ENCODE measurements at places on chromosomes 13 and 19.

GRCh38 chr13:20877902-20878301 is 24.6 kb downstream of the XPO4 start:
- no peak for DNase-seq
- H3K4me1 ChIP-seq, result peaks cover 13% of the 10 kb centered on the region
- no peak overlapping the region for H3K4me3 ChIP-seq
- no peaks in the 10 kb centered on the region for H3K27me3 ChIP-seq
- H3K27ac ChIP-seq, result no peak overlapping the region

DNA sequence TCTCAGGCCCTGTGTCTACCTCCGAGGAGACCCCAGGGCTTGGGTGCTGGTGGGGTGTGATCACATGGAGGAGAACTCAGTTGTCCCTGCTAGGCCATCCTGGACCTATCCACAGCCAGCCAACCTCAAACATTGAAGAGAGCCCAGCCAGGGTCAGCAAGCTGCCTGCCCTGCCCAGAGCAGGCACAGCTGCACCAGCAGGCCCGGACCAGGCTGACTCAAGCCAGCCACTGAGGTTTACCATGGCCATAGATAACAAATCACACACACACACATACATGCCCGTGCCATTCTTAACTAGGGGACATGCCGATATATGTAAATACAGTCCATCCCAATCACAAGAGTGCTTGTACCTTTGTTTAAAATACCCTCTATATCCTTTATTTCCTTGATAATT is 8.1 kb downstream of the ARHGEF7 start:
- no peak overlapping the region for H3K4me3 ChIP-seq
- DNase-seq, result no peak
- H3K27me3 ChIP-seq, result peaks cover 42% of the 10 kb centered on the region
- H3K36me3 ChIP-seq, result no peaks in the 10 kb centered on the region

DNA sequence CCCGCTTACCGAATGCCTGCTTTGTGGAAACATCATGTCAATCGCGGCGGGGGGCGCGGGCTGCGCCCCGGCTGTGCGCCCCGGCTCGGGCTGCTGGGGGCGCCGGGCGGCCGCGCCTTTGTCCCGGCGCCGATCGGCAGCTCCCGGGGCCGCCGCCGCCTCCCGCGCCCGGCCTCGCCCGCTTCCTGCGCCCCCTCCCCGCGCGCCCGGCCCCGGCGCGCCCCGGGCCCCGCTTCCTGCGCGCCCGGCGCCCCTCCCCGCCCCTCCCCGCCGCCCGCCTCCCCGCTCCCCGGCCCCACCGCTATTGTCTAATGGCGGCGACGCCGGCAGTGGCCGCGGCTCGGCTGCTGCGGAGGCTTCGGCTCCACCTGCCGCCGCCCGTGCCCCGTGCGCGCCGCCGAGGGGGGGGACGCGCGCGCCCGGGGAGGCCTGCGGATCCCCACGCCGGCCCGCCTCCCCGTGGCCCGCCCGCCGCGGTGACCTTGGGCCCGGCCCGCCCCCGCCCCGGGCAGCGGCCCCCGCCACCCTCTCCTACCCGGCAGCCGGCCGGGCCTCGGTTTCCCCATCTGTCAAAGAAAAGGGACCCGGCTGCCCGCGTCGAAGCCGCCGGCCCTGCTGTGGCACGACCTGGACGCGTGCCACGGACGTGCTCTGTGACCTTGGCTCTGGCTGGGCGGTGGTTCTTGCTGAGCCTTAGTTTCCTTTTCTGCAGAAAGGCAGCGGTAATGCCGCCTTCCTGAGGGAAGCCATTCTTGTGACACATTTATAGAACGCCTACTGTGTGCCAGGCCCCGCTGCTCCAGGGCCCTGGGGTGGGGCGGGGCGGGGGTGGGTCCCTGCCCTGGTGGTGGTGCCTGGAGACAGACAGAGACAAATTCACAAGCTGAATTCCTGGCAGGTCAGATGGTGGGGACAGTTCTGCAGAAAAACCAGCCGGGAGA is at the start of gene TLE5:
Gene TLE5 (minus strand): TSS at position 331 of the 941 bp plus-strand sequence. CDS start 295 bp downstream, at position 36.
- H3K4me1 ChIP-seq, result peaks cover 19% of the 10 kb centered on the region
- H3K27ac ChIP-seq, result peak within 1 kb of the TSS; percentile 96
- peak within 1 kb of the TSS; percentile 94 for H3K4me3 ChIP-seq

DNA sequence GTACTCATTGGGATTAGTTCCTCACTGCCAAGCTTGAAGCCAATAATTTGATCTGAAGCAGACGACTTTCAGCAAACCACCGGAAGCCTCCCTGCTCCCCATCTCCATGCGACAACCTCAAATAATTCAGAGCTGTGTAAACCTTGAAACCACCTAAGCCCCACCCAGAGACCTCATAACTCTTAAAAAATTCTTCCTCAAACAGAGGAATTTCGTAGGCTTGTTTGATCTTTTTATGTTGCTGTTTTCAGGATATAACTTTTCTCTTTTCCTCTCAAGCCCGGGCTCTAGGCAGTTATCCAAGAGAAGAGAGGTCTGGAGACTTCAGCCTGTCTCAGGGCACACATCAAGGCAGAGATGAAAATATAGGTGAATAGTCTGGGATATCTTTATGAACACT is 311.6 kb downstream of the KCNRG start:
- DNase-seq, result no peak
- H3K27ac ChIP-seq, result no peak overlapping the region
- H3K4me3 ChIP-seq, result no peak overlapping the region
- no peaks in the 10 kb centered on the region for H3K36me3 ChIP-seq

DNA sequence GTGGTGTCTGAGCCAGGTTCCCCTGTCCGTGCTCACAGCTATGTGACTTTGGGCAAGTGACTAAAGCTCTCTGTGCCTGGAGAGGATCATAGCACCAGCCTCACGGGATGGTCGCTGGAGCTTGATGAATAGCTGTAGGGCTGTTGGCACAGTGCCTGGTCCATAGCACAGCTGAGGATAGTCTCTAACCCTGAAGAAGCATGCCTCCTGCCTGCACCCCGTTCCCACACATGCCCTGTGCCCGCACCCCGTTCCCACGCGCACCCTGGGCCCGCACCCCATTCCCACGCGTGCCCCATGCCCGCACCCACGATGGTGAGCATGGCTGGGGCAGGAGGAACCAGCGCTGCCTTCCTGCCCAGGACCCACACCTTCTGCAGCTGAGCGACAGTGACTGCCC is 63.7 kb upstream of the F7 start:
- no peaks in the 10 kb centered on the region for H3K4me1 ChIP-seq
- H3K4me3 ChIP-seq, result no peak overlapping the region
- DNase-seq, result no peak

DNA sequence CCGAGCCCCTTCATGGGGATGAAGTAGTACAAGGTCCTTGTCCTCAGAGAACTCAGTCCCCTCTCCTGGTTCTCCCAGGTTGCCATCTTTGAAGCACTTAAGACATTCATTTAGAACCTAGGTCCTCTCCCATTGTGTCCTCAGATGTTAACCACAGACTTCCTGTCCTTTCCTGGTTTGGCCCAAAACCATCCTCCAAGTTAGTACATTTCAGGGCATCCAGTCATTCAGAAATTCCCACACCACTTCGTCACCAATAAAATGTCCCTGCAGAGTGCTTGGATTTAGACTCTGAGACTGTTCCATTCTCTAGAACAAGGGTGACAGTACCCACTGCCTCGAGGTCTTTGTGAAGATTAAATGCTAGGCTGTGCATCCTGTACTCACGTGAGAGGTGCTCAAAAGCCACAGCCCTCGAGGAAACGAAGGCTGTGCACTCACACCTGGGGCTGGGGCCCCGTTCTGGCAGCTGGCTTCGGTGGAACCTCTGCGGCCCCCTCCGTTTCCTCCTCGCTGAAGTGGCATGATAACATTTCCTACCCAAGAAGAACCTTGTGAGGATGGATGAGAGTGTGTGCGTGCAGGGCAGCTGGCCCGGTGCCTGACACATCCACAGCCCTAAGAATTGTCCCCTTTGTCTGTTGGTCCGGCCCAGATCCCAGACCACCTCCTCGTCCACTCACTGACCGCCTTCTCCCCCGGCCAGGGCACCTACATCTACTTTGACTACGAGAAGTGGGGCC is 4.7 kb downstream of the LENG1 start:
- DNase-seq, result no peak
- peaks cover 26% of the 10 kb centered on the region for H3K4me1 ChIP-seq
- peaks cover 54% of the 10 kb centered on the region for H3K36me3 ChIP-seq
- no peaks in the 10 kb centered on the region for H3K27me3 ChIP-seq
- no peak overlapping the region for H3K4me3 ChIP-seq
- H3K27ac ChIP-seq, result peak overlapping the region; percentile 65

GRCh38 chr13:72585254-72585653 is 142.2 kb downstream of the MZT1 start:
- DNase-seq, result no peak
- H3K4me1 ChIP-seq, result no peaks in the 10 kb centered on the region
- no peaks in the 10 kb centered on the region for H3K27me3 ChIP-seq
- no peaks in the 10 kb centered on the region for H3K36me3 ChIP-seq

DNA sequence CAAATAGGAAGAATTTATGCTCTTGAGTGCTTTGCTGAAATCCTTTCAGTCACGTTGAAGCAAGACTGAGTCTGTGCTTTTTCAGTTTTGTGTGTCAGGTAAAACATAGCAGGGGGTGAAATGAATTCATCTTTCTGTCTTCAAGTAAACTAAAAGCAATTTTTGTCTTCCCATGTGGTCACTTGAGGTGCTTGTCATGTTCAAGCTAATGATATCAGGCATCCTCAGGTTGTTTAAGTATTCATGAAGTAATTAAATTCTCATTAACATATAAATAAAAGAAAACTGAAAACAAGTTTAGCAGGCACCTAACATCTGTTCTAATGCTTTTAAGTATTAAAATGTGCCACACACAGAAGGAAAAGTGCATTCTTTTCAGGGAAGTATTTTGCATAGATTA is 2701.3 kb downstream of the PCDH9 start:
- DNase-seq, result no peak
- no peaks in the 10 kb centered on the region for H3K4me1 ChIP-seq
- no peak overlapping the region for H3K27ac ChIP-seq
- H3K36me3 ChIP-seq, result no peaks in the 10 kb centered on the region
- H3K27me3 ChIP-seq, result no peaks in the 10 kb centered on the region

DNA sequence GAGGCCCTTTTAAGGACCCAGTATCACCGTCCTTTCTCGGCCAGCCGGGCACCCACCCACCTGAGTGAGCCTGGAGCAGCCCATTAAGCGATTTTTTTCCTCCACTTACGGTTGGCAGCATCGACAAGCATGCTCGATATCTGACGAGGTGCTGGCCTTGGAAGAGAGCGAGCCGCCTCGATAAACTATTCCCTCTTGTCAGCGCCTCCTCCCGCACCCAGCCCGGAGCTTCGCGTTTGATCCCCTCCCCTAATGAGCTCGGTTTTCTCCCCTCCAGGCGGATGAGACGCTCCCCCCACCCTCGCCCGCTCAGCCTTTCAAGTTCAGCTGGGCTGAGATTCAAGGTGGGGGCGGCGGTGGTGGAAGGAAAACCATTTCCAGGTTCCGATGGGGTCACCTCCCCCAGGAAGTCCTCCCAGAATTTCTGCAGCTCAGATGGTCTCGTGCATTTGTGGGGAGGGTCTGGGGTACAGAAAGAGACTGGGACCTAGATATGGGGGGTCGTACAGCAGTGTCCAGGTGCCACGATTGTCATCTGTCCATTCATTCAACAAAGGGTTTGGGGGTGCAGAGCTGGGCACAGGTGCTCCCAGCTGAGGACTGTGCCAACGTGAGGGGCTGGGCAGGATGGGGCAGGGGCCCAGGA is 18.9 kb upstream of the ONECUT3 start:
- DNase-seq, result no peak
- no peaks in the 10 kb centered on the region for H3K4me1 ChIP-seq
- no peak overlapping the region for H3K4me3 ChIP-seq
- H3K27me3 ChIP-seq, result peaks cover 22% of the 10 kb centered on the region
- H3K27ac ChIP-seq, result no peak overlapping the region

DNA sequence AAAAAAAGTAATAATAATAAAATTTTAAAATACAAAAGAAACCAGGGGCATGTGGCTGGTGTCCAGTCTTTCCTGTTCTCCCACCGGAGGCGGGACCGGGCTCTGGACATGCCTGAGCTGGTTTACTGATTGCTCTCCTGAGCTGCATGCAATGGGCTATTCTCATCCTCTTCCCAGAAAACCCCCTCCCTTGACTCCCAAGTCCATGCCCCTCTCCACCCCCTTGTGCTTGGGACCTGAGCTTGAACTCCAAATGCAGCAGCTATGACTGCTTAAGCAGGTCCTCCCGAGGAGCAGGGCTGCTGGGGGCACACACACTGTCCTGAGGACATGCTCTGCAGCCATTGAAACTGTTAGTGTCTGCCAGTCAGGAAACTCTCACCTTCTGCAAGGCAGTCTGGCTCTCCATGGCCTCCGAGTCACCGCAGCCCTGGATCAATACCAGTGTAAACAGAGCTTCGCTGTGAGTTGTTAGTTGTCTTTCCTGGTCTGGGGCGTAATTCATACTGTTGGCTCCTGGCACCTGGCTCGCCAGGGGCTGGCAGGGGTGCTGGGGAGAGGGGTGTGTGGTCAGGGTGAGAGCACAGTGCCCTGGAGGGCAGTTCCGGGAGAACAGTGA is 41.6 kb upstream of the CHST8 start:
- H3K36me3 ChIP-seq, result no peaks in the 10 kb centered on the region
- H3K4me1 ChIP-seq, result no peaks in the 10 kb centered on the region
- no peaks in the 10 kb centered on the region for H3K27me3 ChIP-seq
- no peak overlapping the region for H3K4me3 ChIP-seq

DNA sequence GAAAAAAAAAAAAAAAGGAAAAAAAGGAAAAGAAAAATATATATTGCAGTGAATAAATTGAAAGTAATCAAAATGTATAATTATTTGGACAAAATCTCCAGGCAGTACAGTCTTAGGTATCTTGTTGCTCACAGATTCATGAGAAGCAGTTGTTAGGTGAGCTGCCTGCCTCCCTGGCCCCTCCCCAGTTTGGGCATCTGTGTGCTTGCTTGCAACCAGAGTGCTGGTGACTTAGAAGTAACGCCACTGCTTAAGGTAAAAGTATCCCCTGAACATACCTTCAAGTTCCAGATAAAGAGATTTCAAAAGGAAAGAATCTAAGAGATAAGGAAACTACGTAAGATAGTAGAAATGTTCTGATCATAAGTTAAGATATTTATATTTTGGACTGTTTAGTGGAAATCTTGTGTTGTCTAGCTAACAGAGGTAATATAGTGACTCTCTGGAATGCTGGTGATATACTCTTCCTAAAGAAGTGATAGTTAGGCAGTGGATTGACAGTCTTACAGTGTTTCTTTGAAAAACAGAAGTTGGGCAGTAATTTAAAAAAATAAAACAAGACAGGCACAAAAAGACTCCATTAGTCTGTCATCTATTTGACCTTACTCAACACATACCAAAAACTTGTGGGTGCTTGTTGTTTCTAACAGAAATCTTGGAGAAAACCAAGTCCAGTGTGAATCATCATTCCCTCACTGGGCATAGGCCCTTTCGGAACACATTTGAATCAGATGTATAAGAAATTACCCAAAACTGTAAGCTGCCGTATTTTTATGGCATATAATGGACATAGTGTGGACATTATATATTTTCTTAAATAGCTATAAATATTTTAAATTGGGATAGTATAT is 38.3 kb upstream of the KCTD4 start:
- no peak for DNase-seq
- no peaks in the 10 kb centered on the region for H3K27me3 ChIP-seq
- H3K36me3 ChIP-seq, result no peaks in the 10 kb centered on the region
- no peak overlapping the region for H3K27ac ChIP-seq

GRCh38 chr19:7293762-7294557 is at the start of gene INSR:
Gene INSR, minus strand, starts transcription at chr19:7294414. Its CDS starts 523 bp downstream, at chr19:7293891.
- H3K27me3 ChIP-seq, result peaks cover 42% of the 10 kb centered on the region
- peaks cover 5% of the 10 kb centered on the region for H3K4me1 ChIP-seq
- H3K36me3 ChIP-seq, result no peaks in the 10 kb centered on the region
- DNase-seq, result peak; percentile 60
- peak within 1 kb of the TSS; percentile 71 for H3K4me3 ChIP-seq

- no peaks in the 10 kb centered on the region for H3K27me3 ChIP-seq
- H3K4me3 ChIP-seq, result no peak overlapping the region
- no peaks in the 10 kb centered on the region for H3K36me3 ChIP-seq
- no peak overlapping the region for H3K27ac ChIP-seq
- no peak for DNase-seq
Observed at GRCh38 chr19:30881930-30882329, 467.3 kb downstream of the TSHZ3 start.

Measured in T-helper 2 cell treated with Interferon-gamma antibody and Interleukin-4, amounts not matched to agents 5 μg/mL and 100 μg/mL, for 36 hours (primary cell).